ENCODE measurements at places on chromosomes 6 and 20. TPM values are rescaled to one million over a fixed set of nuclear protein-coding genes. Genes with fewer than 3 reads are reported as not detected.
A peak's percentile ranks its signal among the peaks of the same experiment; 100 is the strongest.

- H3K27me3 ChIP-seq: peaks cover 2% of the 10 kb centered on the region
- DNase-seq: no peak
- H3K27ac ChIP-seq: no peak overlapping the region
- H3K36me3 ChIP-seq: no peaks in the 10 kb centered on the region
These were observed 26.5 kb upstream of the HEY2 start for GRCh38 chr6:125722886-125723285.

The SCRT2 gene
- not detected for total RNA-seq

The BPIFA1 gene
- total RNA-seq: not detected

GRCh38 chr20:51715856-51716185 is 52.4 kb downstream of the ATP9A start:
- H3K36me3 ChIP-seq: peaks cover 1% of the 10 kb centered on the region
- H3K4me1 ChIP-seq: peaks cover 3% of the 10 kb centered on the region

DNA sequence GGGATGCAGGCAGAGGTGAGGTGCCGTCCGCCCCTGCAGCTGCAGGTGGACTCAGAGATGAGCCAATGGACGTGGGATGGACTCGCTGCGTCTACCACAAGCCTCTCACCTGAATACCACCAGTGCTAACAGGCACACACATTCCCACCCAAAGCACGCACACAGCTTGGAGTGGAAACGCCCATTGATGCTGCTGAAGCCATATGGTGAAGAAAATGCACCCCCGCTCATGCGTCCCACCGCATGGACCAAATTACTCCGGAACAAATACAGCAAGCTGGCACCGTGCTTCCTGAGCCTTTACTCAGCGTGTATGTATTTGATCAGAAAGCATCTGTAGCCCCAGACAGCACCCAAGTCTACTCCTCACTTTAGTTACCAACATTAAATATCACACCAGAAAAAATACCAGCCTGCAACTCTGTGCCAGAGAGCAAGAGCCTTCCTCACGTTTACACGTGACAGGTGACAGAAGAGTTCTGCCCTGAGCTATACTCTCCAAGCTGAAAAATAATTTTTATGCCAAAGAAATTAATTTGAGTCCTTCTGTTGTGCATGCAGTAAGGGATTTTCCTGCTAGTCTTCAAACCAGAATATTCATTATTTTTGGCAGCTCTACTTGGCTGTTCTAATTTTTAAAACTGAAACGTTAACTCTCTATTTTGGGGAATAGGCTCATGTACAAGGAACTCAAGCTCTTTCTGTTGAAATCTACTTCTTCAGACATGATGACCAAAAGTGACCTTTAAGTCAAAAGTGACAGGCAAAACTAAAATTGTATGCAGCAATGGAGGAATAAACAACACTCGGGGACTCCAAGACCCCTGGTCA is 58.2 kb upstream of the SYNDIG1 start:
- H3K4me1 ChIP-seq: no peaks in the 10 kb centered on the region
- no peak for DNase-seq
- H3K27me3 ChIP-seq: no peaks in the 10 kb centered on the region
- no peaks in the 10 kb centered on the region for H3K36me3 ChIP-seq
- H3K4me3 ChIP-seq: no peak overlapping the region

The HRH3 gene
- total RNA-seq: not detected

The SALL4 gene
- not detected for total RNA-seq

The VPS52 gene
- total RNA-seq: 26.4 TPM

GRCh38 chr6:26553264-26553634 is 15.1 kb downstream of the HMGN4 start:
- H3K4me3 ChIP-seq: peak overlapping the region; percentile 69
- H3K27ac ChIP-seq: no peak overlapping the region
- H3K27me3 ChIP-seq: no peaks in the 10 kb centered on the region
- no peaks in the 10 kb centered on the region for H3K4me1 ChIP-seq

- H3K4me3 ChIP-seq: no peak overlapping the region
- no peaks in the 10 kb centered on the region for H3K36me3 ChIP-seq
- peaks cover 37% of the 10 kb centered on the region for H3K27me3 ChIP-seq
- no peak overlapping the region for H3K27ac ChIP-seq
- DNase-seq: no peak
- H3K4me1 ChIP-seq: no peaks in the 10 kb centered on the region
These were observed 32.3 kb downstream of the YTHDF1 start for GRCh38 chr20:63183422-63184146.

The MDFI gene
- total RNA-seq: 0.28 TPM

GRCh38 chr20:51409192-51409880 is 133.2 kb downstream of the NFATC2 start:
- no peak overlapping the region for H3K4me3 ChIP-seq
- peaks cover 8% of the 10 kb centered on the region for H3K4me1 ChIP-seq
- H3K36me3 ChIP-seq: no peaks in the 10 kb centered on the region
- H3K27me3 ChIP-seq: no peaks in the 10 kb centered on the region
- no peak overlapping the region for H3K27ac ChIP-seq

DNA sequence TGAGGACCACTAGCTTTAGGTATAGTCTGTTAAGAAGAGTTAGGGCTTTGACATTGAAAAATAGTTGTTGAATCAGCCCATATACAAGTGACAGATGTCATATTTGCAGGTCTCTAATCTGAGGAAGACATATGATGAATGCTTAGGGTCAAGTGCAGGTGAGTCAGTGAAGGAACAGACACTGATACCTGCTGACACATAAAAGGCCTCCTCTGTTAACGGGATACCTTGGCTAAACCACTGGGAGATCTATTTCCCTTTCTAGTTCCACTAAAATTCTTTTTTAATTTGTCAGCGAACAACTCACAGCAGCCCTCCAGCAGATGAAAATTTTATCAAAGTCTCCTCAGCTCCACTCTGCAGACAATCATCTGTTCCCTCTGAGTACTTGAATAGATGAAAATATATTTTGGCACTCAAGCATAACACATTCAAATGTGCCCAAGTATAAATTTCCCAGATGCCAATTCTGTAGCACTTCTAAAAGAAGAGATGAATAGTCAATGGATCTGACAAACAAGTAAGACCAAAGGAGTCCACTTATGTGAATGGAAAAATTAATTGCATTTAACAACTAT is 154.0 kb downstream of the KIF16B start:
- H3K4me1 ChIP-seq: no peaks in the 10 kb centered on the region
- H3K27me3 ChIP-seq: no peaks in the 10 kb centered on the region

DNA sequence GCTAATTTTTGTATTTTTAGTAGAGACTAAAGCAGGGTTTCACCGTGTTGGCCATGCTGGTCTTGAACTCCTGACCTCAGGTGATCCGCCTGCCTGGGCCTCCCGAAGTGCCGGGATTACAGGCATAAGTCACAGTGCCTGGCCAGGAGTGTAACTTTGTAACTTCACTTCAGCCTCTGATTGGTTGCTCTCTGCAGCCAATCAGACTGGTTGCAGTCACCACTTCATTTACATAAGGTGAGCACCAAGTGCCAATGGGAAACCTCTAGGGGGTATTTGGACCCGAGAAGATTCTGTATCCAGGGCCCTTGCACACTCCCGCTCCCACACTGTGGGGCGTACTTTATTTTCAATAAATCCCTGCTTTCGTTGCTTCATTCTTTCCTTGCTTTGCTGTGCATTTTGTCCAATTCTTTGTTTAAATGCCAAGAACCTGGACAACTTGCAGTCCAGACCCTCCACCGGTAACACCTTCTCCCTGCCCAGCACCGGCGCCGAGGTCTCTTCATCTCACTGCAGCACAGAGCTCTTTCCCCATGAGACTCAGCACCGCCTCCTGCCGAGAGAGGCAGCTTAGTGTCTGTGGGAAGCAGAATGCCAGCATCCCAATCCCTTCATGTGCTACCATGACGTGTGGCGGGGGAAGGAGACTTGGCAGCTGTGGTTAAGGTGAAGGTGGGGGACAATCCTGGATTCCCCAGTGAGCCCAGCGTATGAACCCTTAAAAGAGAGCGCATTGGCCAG is 14.0 kb upstream of the MRGBP start:
- H3K27ac ChIP-seq: no peak overlapping the region
- DNase-seq: no peak
- H3K36me3 ChIP-seq: no peaks in the 10 kb centered on the region
- H3K4me3 ChIP-seq: no peak overlapping the region
- no peaks in the 10 kb centered on the region for H3K4me1 ChIP-seq

GRCh38 chr6:95576218-95576997 is 927 bp upstream of the MANEA start:
- H3K36me3 ChIP-seq: no peaks in the 10 kb centered on the region
- no peaks in the 10 kb centered on the region for H3K27me3 ChIP-seq
- peak overlapping the region; percentile 46 for H3K27ac ChIP-seq
- peak overlapping the region; percentile 99 for H3K4me3 ChIP-seq

The TFAP2D gene
- not detected for total RNA-seq
